CD4-positive, alpha-beta T cell treated with Interleukin-17A for 4 hours (primary cell): ENCODE measurements at places on chromosomes 5 and 9.
A peak's percentile ranks its signal among the peaks of the same experiment; 100 is the strongest.

DNA sequence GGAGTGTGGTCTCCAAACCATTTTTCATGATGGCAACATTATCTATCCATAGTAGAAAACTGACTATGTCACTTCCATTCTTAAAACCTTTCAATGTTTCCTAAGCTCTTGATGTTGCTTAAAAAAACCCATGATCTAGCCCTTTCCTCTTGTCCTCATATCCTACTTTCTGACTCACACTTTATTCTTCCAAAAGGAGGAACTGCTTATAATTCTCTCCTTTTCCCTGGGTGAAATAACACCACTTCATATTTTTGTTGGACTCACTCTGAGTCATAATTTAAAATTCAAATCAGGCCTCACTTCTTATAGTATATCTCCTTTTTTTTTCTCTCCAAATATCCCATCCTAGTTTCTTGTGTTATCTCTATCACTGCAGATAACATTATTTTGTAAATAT, 513.9 kb downstream of the MAN2A1 start:
- DNase-seq: no peak

DNA sequence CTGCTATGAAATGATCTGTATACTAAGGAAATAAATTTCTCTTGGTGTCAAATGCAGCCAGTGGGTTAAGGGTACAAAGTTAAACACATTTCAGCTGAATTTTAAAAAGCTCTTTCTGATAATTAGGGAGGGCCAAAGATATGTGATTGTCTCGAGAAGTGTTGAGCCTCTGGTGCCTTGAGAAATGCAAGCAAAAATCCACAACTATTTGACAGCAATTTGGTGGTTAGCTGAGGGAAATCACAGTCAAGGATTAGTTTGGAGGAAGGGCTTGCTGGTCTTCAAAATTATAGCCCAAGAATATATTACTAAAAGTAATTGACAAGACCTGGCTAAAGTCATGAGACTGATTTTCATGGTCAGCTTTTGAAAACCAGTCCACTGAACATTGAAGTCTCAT, 255.7 kb upstream of the PPP1R2B start:
- no peak for DNase-seq

DNA sequence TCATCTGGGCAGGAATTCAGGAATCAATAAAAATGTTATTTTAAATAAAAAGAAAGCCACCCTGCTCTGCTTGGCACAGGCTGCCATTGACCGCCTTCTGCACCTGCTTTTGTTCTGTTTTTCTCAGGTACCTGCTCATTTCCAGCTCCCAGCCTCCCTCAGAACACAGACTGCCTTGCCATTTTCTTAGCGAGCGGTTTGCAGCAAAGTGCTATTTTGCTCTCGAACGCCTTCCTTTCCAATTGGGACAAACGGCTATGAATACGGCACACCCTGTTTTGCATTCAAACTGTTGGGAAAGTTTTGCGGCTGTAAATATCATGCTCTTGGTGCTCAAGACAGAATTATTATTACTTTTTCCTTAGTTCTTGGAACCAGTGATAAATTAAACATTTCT, 25.1 kb upstream of the FCN1 start:
- no peak for DNase-seq

GRCh38 chr5:30195036-30195435, 998.5 kb upstream of the CDH6 start:
- DNase-seq: no peak

DNA sequence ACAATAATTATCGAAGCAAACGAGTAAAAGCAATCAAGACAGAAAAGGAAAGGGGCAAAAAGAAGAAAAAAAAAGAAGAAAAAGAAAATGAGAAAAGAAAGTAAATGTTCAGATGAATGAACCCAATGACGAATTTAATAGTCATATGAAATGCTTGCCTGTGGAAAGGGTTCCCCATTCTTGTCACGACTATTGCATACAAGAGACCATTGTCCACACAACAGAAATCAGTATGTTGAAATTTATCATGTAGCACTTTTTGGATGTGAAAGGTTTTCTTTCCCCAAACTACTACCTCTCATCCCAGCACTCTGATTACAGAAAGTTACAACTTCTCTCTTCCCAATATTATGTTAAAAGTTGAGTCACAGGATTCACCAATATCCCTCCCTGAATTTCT, 162.4 kb downstream of the ZDHHC21 start:
- no peak for DNase-seq

- DNase-seq: no peak
These were observed 40.8 kb upstream of the FOXE1 start for GRCh38 chr9:97812247-97812543.

DNA sequence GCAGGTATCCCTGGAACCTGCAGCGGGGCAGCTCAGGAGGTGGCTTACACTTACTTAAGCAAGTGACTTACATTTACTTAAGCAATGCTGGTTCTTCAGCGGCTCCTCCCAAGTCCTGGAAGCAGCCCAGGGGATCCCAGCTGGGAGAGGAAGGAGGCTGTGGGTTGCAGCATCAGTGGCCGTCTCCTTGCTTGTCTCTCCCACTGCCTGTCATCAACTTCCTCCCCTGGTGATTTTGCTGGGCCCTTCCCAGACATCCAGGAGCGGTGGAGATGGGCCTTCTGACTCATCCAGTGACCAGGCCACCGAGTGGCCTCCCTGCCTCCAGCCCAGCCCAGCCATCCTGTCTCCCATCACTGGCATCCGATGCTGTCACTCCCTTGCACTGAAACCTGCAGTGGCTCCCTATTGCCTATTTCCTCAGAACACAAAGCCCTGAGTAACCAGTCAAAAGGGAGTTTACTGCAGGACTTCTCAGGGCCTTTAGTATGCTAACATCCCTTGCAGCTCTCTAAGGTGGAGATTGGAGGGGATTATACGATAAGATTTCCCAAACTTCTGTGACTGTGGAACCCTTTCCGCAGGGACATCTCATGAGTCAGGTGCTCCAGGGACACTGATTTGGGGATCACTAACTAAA, 155.9 kb upstream of the PHYKPL start:
- DNase-seq: no peak

DNA sequence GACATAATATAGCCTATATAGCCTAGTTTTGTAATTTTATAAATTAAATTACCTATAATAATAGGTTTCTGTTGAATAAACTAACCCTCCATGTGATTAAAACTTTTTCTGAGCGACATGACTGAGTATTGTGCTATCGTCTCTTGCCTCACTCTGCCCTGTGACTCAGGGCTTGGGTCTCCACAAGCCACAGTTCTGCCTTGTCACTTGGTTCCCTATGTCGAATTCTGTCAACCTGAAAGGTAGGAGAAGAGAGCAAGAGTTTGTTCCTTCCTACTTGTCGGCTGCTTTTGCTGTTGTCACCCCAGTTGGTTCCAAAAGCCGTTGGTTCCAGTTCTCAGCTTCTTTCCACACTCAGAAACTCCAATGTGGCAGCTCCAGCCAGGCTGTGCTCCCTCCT, 285.9 kb downstream of the PSAT1 start:
- DNase-seq: no peak

GRCh38 chr5:80622756-80623155, 31.7 kb upstream of the MSH3 start:
- DNase-seq: no peak

GRCh38 chr9:73138516-73138915, 13.1 kb upstream of the ANXA1 start:
- DNase-seq: no peak

- no peak for DNase-seq
These were observed 51.5 kb upstream of the ADAMTSL1 start for GRCh38 chr9:18422296-18423036.

DNA sequence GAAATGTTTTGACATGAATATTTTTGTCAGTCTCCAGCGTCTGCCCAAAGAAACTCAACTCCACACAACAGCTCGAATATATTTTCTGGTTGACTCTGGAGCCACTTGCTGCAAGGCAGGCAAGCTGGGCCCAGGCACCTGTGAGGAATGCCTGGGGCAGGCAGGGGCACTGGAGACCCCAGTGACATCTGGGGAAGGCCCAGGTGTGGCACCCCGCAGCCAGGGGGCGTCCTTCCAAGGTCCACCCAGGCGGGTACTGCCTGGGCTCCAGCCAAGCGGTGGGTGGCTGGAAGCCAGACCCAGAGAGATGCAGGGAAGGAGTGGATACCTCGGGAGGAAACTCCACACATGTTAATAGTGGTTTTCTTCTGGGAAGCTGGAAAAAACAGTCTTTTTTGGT, 125.9 kb downstream of the PHF2 start:
- DNase-seq: no peak

DNA sequence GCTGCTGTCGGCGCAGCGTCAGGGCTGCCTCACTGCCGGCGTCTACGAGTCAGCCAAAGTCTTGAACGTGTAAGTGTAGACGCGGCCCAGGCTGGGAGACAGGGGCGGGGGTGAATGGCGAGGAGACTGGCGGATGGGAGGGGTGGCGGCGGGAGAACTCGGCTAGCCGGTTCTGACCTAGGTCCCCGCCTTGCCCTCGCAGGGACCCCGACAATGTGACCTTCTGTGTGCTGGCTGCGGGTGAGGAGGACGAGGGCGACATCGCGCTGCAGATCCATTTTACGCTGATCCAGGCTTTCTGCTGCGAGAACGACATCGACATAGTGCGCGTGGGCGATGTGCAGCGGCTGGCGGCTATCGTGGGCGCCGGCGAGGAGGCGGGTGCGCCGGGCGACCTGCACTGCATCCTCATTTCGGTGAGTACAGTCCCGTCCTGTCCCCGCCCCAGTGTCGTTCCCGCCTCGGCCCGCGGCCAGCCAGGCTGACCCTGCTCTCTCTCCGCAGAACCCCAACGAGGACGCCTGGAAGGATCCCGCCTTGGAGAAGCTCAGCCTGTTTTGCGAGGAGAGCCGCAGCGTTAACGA, 745 bp downstream of the GADD45G start:
- DNase-seq: peak; percentile 67

DNA sequence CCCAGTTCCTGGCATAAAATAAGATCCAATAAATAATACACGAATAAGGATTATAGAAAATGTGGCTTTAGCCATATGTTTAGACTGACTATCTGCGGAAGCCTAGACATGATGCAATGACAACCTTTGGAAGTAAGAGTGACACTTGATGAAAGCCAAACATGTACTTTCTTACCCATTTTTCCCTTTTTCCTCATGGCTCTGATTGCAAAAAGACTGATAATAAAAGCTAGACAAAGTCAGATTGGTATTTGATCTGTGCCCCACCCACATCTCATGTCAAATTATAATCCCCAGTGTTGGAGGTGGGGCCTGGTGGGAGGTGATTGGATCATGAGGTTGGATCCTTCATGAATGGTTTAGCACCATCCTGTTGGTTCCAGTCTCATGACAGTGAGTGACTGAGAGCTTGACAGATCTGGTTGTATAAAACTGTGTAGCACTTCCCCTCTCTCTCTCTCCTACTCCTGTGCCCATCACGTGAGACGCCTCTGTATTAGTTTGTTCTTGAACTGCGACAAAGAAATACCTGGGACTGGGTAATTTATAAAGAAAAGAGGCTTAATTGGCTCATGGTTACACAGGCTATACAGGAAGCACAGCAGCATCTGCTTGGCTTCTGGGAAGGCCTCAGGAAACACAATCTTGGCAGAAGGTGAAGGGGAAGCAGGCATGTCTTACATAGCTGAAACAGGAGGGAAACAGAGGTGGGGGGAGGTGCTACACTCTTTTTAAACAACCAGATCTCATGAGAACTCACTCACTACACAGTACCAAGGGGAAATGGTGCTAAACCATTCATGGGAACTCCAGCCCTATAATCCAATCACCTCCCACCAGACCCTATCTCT, 243.4 kb upstream of the PIK3R1 start:
- no peak for DNase-seq

DNA sequence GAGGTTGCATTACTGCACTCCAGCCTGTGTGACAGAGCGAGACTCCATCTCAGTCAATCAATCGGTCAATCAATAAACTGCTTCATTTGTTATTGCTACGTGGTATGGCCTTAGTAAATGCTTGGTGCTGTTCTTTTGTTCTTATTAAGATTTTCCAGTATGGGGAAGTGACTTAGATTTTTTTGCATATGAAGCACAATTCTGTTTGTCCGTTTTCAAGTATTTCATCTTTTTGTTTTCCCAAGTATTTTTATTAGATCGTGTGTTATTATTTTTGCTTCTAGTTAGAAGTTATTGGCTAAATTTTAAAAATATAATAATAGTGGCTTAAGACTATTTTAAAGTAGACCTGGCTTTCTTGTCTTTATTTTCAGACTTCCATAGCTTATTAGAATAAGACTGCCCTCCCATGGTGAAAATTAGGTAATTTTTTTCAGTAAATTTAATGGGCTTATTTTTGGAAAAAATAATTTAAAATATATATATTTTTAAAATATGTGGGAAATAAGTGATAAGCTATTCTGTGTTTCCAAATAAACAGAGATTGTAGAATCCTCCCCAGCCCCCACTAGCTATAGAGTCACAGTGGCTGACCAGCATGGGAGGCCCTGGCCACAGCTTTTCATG, 14.7 kb upstream of the OMD start:
- no peak for DNase-seq

DNA sequence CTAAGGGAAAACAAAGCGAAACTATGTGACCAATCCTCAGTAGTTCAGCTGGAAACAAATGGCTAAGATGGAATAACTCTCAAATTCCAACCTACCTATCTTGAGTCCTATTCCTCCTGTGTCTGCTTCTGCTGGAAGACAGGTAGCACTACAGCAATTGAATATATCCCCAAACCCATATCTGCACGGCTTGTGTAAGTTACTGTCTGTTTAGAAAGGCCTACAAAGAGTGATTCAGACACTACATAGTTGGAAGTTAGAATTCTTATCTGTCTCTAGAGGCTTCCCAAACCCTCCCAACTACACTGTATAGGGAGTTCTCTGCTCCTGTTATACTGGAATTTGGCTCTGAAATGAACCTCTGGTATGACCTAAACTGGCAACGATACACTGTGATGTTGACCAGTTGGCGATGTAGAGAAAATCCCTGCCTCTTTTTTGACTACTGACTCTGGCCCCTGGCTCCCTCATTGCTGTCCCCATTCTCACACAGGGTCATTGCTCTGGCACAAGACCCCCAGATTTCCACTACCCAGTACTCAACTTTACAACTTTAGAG, 22.6 kb upstream of the NADK2 start:
- DNase-seq: no peak

- DNase-seq: no peak
These were observed 10.9 kb downstream of the C5orf52 start for GRCh38 chr5:157682257-157682656.

DNA sequence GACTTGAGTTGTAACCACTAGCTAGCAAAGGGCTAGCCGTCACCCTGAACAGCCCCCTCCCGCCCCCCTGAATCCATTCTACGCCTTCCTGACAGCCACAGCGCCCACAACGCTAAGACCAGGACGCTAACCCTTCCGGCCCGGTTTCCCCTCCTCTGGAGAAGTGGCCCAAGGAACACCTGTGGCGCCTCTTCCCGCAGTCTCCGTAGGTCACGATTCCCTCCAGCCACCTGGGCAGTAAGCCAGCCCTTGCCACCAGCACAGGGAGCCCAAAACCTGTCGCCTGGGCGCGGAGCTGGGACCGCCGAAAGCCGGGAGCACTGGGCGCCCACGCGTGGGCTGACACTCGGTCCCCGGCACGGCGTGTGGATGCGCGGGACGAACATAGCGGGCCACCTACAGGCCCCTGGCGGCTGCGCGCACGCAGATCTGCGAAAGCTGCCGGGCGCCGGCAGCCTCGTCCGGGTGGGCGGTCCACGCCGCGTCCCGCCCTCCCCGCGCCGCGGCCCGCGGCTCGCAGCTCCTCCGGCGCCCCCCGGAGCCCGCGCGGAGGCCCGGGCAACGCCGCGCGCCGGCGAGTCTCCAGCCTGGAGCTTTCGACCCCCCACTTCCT, 596 bp downstream of the IRF1 start:
- peak; percentile 81 for DNase-seq
